Activated CD8-positive, alpha-beta memory T cell treated with anti-CD3 and anti-CD28 coated beads, Interleukin-2, amount 50 U/mL, for 4 hours (primary cell): ENCODE measurements at places on chromosomes 3 and 15.

- DNase-seq = peak; percentile 63
Observed at GRCh38 chr15:31325595-31326155, 960 bp upstream of the KLF13 start.

GRCh38 chr3:124248471-124249028, 256.6 kb upstream of the ROPN1 start:
- DNase-seq = no peak

- no peak for DNase-seq
Observed at GRCh38 chr3:129449279-129450115, 9.5 kb downstream of the IFT122 start.

GRCh38 chr3:52892625-52893311, 4.6 kb downstream of the STIMATE start:
- DNase-seq = no peak

GRCh38 chr3:66140743-66141372, 79.9 kb upstream of the SLC25A26 start:
- no peak for DNase-seq

GRCh38 chr3:86739244-86739643, 251.7 kb downstream of the VGLL3 start:
- no peak for DNase-seq

GRCh38 chr3:194107107-194107506, 28.8 kb upstream of the HES1 start:
- DNase-seq = no peak

GRCh38 chr3:127734754-127735473, 62.2 kb downstream of the ABTB1 start:
- DNase-seq = no peak

- DNase-seq = no peak
Observed at GRCh38 chr3:87996882-87997281, 61.9 kb downstream of the CGGBP1 start.

DNA sequence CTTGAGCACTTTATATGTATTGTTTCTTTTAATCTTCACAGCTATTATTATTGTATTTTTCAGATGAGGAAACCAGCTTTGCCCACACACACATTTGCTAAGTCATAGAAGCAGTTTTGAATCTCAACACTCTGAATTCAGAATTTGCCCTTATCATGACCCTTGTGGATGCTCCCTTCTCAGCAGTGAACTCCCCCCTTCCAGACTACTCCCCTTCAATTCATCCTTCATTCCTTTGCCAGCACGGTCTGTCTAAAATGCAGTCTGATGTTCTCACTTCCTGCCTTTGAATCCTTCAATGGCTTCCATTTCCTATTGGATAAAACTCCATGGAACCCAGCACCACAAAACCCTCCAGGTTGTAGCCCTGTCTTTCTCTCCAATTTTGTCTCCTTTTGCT, 52.5 kb upstream of the TSC22D2 start:
- no peak for DNase-seq

DNA sequence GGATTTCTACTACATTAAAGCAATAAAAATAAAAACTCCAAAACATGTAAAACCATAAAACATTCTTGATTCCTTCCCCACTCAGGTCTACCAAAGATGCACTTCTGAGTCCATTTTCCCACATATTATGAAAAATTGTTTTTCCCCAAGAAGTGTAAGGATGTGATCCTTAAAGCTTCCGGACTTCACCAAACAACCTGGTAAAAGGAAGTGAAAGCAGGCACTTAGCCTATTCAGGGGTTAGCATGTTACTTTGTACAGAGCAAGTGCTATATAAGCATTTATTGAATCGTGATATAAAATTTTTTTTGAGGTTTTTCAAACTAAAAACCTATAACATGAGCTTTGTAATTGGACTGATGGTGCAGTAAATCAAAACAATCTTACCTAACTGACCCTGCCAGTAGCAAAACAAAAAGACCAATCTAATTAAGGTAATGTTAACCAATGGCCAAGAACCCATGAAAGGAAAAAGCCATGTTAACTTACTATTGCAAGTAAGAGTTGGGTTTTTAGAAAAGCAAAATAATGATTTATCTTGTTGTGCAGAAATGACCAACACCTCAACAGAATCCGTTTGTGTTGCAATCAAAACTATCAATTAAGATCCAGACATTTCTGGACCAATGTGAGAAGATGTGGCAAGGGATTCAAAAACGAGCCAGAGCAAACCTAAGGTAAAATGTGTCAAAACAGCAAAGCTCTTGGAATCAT, 1.8 kb downstream of the SETD2 start:
- DNase-seq = no peak

DNA sequence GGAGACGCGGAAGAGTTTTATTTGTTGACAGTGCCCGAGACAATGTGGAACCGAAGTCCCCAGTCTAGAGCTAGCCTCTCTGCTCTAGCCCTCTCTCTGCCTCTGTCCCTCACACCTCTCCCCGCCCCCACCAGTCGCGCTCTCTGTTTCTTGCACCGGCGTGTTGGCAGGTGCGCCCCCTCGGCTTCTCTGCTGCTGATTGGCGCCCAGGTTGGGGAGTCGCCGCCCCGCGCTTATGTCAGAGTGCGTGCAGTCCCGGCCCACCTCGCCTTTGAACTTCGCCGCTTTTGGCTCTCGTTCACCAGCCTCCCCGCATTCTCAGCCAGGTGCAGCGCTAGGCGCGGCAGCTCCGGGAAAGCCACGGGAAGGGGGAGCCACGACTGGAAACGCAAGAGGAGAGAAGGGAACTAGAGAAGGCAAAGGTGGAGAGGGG, at the start of gene SOX14:
SOX14 (plus strand) TSS at position 315 of the 433 bp plus-strand sequence. CDS start 470 bp downstream, outside the sequence.
- DNase-seq = no peak

DNA sequence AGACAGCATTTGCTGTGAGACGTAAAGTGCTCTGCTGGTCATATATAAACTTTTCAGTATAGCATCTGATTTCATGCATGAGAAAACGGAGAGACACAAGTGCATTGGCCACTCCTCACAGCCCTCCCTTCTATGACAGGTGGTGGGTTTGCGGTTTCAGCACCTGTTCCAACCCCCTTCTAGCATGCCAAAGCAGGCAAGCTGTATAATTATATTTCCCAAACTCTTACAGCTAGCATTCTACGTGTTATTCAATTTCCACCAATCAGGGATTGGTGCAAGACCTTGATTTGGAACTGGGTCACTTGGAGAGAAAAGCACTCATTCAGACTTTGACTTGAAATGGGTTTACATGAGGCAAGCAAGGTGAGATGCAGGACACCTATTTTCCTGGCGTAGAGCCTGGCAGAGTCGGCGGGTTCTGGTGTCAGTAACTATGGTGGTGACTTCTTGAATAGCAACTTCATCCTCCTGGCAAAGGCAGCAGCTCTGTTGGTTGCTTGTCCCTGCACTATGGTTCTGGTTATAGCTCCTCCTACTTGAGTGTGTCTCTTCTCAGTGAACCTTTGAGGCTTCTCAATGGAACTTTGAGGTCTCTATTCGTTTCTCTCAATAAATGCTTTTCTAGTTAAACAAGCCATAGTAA, 356.5 kb downstream of the TBL1XR1 start:
- no peak for DNase-seq

GRCh38 chr15:88257311-88258092, 963 bp upstream of the NTRK3 start:
- DNase-seq = no peak

DNA sequence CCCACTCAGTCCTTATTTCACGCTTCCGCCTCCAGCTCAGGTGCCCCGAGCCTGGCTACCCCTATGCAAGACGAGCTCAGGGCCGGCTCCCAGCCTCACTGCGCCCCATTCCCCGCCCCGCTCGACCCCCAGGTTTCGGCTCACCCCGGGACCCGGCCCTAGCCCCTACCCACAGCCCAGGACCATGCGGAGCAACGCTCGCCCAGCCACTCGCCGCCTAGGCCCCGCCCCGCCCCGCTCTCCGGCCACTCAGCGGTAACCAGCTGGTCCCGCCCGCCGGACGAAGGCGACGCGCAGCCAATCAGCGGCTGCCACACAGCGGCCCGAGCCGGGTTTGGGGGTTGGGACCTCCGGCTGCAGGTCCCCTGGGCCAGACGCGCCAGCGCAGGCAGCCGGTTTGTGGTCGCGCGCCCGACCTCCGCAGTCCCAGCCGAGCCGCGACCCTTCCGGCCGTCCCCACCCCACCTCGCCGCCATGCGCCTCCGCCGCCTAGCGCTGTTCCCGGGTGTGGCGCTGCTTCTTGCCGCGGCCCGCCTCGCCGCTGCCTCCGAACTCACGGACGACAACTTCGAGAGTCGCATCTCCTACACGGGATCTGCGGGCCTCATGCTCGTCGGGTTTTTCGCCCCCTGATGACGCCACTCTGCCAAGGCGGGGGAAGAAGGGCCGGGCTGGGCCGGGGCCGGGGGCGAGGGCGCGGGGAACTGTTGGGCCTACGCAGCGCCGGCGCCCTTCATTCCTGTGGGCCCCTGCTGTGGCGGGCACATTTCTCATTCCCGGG, at the start of gene CATSPER2:
CATSPER2 (minus strand) TSS at position 196 of the 781 bp plus-strand sequence. CDS start 783 bp downstream, outside the sequence.
- no peak for DNase-seq

DNA sequence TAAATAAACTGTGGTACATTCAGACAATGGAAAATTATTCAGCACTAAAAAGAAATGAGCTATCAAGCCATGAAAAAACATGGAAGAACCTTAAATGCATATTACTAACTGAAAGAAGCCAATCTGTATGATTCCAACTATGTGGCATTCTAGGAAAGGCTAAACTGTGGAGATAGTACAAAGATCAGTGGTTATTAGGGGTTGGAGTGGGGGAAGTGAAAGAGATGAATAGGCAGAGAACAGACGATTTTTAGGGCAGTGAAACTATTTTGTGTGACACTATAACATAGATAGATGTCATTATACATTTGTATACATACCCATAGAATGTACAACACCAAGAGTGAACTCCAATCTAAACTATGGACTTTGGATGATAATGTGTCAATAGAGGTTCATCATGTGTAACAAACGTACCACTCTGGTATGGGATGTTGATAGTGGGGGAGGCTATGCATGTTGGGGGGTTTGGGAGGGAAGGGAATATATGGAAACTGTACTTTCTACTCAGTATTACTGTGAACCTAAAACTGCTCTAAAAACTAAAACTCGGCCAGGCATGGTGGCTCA, 29.0 kb downstream of the RAB27A start:
- no peak for DNase-seq

GRCh38 chr15:47675735-47676134, 41.6 kb upstream of the SEMA6D start:
- DNase-seq = no peak

DNA sequence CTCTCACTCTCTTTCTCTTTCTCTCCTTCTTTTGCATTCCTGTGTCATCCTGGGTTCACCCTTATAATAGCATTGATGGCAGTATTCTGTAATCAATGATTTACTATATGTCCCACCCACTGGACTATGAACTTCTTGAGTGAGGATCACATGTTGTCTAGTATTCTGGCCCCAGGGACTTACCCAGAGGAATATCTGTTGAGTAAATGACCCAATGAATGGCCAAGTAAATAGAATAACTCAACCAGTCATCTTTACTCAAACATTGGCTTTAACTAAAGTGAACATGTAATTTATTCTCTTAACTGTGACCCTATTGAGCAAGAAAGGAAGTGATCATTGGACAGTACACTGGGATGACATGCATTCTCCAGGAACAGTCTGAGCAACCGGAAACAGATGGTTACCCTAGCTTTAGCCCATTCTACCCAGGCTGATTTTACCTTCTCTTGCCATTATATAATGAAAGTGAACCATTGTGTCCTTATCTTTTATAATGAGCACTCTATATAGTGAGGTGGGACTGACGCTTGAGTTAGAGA, 94.5 kb upstream of the SOX14 start:
- DNase-seq = no peak

DNA sequence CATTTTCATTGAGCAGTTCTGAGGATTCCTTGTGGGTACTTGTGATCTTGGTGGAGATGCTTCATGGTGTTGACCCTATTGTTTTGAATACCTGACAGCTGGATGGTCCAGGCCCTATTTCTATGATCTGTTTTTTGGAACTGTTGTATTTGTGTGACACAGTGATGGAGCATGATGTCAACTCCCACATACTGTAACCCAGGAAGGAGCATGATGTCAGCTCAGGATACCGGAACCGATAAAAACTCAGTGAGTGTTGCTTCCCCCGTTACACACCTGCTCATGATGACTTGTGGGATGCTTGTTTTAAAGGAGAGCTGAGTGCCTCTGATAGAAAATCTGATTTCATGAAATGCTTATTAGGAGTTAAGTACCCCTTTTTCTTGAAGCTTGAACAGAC, 45.1 kb downstream of the ZBTB38 start:
- no peak for DNase-seq

DNA sequence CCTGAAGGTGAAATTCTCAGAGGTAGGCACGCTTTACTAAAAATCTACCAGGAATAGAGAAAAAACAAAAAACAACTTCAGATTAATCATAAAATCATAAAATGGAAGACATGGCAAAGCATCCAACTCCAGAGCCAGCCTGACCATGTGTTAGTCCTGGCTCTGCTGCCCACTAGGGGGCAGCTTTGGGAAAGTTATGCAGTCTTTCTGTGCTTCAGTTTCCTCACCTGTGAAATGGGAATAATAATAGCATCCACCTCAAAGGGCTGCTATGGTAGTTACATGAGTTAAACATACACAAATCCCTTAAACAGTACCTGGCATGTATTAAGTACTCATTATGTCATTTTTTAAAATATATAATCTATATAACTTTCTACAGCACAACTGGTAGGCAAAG, 52.3 kb downstream of the WNT5A start:
- no peak for DNase-seq

- no peak for DNase-seq
Observed at GRCh38 chr15:100115066-100115710, 226.6 kb downstream of the ADAMTS17 start.

DNA sequence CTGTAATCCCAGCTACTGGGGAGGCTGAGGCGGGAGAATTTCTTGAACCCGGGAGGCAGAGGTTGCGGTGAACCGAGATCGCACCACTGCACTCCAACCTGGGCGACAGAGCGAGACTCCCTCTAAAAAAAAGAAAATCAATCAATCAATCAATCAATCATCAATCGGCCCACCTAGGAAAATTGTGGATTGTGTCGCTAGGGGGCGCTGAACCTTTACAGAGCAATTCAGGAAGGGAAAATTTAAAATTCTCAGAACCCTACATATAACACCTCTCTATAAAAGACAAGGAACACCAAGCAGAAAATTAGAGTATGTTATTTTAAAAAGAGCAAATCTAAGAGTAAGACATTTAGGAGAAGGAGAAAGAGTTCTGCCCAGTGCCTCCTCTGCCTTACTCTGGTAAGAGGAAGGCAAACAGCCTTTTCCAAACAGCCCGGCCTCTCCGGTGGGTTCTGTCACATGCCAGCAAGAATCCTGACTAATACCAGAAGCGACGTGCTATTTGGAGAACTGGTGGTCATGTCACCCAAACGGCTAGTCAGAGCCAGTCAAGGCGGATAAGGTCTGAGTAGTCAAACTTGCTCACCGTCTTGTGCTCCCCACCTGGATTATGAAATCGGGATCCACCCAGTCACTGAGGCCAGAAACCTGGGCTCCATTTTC, 22.3 kb upstream of the SMCO1 start:
- peak; percentile 67 for DNase-seq
